ENCODE measurements at places on chromosomes 11 and 22.

DNA sequence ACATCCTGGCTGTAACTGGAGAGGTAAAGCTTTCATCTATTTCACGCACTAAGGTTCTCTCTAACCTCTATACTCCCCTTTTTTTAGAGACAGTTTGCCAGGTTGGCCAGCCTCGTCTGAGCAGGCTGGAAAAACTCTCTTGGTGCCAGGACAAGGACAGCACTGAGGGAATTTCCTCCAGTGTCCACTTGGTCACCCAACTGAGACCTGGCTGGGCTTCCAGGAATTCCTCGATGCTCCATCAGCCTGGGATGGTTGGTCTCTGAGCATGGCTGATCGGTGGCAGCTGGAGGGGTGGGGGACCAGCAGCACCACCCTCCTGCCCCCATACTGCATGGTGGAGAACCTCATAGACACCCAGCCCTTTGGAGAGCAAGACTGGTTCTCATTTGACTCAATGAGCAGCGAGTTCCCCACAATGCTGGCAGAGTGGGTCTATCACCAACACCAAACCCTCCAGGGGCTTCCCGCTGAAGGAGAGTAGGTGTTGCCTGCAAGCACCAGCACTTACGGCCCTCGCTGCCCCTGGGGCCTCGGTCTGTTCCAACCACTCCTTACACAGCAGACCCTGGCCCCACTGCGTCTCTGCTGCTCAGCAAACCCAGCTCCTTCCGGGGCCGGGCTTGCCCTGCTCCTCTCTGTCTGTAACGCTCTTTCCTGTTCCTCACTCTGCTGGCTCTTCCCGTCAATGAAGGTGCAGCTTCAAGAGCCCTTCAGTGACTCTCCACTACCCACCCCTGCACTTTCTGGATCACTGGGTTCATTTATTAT, 122.2 kb downstream of the ST3GAL4 start:
- no peak for DNase-seq

DNA sequence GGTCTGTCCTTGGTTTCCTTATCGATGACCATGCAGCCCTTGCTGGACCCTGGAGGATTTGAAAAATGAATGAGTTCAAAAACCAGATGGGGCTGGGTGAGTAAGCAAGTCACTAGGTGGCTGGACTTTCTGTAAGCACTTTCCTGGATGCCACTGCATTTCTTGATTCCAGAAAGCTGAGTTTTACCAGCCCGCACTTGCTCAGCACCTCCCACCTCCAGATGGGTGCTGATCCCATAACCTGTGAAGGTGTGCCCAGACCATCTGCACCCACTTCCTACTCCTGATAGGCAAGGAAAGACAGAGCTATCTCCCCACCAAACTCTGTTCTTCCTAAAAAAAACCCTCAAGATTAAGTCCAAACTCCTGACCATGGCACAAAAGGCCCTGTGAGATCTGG, 21.1 kb downstream of the ASCC2 start:
- no peak for DNase-seq

DNA sequence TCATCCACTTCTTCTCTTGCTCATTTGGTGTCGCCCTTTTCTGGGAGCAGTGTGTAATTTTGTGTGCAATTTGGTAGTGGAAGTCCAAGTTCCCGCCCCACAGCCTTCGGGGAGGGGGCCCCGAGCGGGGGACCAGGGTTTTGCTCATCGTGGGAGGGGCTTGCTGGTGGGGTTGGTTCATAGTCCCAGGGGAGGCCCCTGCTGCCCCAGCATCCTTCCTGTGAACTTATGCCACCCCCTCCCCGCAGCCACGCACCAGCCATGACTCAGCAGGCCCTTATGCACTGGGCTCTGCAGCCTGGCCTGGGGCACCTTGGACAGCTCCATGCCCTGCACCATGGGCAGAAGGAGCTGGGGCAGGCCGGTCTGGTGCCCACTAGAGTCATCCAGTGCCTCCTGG, 1183.6 kb downstream of the BRD1 start:
- no peak for DNase-seq

- DNase-seq = no peak
These were observed 10.8 kb downstream of the SLC35C1 start for GRCh38 chr11:45815747-45816146.

- no peak for DNase-seq
These were observed 24.6 kb downstream of the STIM1 start for GRCh38 chr11:3879967-3880542.

DNA sequence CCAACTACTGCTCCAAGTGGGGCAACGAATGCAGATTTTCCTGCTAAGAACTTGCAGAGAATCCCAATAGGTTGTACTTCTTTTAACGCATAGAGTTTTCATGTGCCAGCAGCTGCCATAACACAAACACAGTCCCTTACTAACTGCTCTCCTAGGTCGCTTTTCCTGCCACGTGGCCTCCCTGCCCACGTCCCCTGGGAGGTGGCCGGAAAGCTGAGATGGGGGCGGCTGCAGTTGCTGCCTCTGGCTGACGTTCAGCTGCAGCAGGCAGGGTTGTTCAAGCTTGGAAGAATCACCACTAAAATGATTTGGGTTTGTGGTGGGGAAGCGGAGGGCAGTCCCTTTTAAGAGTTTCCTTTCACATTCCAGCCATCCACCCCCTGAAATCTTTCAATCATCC, 39.3 kb downstream of the ZNF202 start:
- no peak for DNase-seq

Data from head of caudate nucleus (tissue), 42 donors.